ENCODE measurements at places on chromosomes 16 and 17.

DNA sequence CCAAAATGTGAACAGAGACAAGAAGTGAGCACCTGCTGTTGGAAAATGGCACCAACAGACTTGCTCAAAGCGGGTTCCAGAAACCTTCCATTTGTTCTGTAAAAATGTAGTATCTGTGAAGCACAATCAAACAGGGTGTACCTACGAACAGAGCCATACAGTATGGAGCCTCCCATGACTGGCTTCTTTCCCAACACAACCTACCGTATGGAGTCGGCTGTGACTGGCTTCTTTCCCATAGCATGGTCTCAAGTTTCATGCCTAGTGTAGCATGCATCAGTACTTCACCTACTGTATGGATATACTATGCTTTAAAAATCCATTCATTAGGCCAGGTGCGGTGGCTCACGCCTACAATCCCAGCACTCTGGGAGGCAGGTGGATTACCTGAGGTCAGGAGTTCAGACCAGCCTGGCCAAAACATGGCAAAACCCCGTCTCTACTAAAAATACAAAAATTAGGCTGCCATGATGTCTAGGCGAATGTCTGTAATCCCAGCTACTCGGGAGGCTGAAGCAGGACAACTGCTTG, 26.2 kb downstream of the YWHAE start:
- no peak for DNase-seq

DNA sequence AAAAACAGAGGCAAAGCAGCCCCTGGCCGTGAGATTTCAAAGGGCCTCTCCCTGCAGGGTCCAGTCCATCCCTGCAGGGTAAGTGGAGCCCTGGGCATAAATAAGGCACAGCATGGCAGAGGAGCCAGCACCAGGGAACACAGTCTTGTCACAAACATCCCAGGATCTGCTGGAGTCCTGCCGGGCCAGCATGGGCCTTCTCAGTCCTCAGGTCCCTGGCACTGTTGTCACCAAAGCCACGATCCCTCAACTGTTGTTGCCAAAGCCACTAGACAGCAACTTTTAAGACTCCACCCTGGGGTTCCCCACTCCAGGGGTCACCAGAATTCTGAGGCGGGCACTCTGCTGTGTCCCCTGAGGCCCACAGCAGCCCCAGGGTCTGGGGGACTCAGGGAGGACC, 47.8 kb upstream of the BAHCC1 start:
- no peak for DNase-seq

DNA sequence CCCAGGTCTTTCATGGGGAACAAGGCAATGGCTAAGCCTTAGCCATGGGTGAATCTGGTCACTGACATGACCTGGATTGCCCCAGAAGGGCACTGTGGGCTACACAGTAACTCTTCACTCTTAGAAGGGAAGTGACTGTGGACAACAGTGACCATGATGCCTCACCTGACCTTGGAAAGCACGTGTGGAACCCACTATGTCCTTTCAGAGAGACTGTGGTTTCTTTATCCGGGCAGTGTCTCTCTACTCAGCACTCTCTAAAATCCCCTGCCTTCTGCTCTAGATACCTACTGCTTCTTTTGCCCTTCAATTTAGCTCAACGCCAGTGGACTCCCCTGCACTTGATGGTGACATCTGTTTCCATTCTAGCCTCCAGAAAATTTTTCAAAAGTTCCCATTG, 66.1 kb upstream of the ANKFN1 start:
- DNase-seq, result no peak

DNA sequence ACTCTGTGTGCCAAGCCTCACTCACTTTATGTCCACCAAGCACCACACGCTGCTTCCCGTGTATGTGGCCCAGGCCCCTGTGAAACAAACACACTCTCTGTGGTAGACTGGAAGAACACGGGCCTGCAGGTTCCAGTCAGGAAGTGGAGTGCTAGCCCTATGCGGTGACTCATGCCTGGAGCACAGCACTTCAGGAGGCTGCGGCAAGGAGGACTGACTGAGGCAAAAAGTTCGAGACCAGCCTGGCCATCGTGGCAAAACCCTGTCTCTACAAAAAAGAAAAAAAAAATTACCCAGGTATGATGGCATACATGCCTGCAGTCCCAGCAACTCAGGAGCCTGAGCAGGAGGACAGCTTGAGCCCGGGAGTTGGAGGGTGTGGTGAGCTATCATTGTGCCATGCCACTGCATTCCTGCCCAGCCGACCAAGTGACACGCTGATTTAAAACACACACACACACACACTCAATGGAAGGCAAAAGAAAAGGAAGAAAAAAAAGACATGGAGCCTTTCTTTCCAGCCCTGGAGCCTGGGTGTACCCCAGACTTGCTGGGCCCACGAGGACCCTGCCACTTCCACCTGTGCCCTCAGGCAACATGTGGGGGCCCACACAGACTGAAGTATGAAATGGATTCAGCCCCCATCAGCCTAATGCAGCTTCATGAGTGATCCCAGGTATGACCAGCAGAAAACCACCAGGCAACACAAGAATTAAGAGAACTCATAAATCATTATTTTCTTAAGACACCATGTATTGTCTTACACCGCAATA, 126.6 kb downstream of the ANKRD11 start:
- no peak for DNase-seq

GRCh38 chr17:83189044-83190003, 109.9 kb downstream of the METRNL start:
- DNase-seq, result no peak

DNA sequence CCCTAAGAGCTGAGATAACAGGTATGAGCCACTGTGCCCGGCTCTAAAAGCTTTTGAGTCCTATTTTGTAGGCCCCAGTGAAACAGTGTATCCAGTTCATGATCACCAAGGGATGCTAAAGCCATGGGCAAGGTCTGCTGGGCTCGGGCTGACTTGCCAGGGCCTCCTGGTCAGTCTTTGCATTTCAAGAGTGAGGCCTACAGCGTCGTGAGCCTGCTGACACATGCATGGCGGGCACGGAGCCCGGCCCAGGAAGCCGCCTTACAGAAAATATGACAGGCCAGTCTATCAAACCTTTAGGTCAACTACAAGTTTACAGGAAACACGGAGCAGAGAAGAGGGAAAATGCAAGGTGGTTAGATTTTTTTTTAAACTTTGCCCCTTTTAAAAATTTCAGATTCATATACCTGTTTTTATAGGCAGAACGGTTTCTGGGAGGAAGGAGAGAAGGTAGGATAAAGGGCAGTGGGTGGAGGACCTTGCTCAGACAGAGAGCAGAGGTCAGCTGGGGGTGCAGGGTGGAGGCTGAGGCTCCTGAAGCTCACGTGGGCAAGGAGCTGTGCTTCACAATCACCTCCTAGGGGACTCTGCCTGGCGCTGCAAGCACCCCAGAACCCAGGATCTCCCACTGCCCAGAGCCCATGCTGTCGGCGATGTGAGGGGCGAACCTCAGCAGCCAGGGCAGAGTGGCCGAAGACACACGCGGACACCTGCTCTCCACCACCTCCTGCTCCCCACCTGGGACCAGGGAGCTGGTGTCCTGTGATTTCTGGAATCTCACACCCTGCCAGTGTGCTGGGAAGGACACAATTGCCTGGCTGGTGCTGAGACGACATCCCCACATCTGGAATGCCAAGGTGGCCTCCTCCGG, 21.3 kb downstream of the C16orf95 start:
- no peak for DNase-seq

GRCh38 chr17:4625181-4625617, 16.3 kb downstream of the ALOX15 start:
- DNase-seq, result no peak

DNA sequence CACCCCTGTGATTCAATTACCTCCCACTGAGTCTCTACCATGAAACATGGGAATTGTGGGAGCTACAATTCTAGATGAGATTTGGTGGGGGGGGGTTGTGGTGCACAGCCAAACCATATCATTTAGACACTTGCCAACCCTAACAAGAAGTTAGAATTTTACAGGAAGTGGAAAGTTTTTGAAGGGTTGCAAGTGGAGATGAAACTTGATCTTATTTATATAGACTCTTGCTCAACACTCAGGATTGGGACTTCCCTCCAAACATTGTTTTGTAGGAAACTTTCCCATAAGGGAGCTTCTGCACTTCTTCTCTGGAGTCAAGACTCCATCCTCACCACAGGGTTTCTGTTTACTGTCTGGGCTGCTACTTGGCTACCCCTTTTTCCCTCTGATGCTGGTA, 266.7 kb upstream of the CDH11 start:
- DNase-seq, result no peak

DNA sequence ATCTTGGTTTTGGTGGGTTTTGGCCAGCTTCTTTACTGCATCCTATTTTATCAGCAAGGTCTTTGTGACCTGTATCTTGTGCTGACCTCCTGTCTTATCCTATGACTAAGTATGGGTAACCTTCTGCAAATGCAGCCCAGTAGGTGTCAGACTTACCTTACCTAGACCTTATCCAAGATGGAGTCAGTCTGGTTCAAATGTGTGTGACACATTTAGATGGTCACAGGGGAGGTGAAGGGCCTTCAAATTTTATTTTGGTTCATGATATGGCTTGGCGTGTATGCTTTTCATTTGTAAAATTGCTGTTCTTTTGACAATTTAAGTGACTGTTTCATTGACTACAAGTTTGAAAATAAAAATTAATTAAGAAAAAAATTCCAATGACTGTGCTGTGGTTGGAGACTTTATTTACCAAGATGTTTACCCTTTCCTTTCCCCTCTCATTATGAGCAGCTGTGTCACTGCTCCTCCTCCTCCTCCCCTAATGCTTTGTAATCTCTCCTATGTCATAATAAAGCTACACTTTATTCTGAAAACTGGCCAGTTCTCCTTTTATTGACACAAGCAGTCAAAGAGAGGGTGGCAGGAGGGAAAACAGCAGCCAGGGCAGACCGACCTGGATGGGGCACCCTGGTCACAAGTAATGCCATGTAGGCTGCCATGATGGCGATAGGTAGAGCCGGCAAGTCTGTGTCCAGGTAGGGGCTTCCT, 49.4 kb downstream of the TNFRSF13B start:
- DNase-seq, result no peak

DNA sequence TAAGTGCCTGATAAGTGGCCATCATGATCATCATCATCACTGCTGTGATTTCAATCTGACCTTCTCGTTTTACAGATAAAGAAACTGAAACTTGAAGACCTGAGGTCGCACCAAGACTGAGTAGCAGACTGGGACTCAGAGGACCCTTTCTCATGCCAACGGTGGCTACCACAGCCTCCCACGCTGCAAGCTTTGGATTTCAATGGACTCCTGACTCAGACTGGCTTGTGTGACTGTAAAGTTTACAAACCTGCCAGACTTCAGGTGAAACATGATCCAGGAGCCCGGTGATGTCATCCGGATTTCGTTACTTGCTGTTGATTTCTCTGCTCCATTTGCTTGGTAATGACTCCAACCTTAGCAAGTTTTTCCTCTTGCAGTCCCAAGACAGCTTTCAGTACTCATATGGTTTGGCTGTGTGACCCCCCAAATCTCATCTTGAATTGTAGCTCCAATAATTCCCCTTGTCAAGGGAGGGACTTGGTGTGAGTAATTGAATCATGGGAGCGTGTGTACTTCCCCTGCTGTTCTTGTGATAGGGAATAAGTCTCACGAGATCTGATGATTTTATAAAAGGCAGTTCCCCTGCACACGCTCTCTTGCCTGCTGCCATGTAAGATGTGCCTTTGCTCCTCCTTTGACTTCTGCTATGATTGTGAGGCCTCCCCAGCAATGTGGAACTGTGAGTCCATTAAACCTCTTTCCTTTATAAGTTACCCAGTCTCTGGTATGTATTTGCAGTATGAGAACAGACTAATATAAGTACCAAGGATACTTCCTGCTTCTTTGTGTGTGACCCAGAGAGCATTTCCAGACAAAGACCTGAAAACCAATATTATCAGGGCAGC, 26.7 kb upstream of the IRX6 start:
- DNase-seq, result no peak

Data from activated CD8-positive, alpha-beta memory T cell treated with anti-CD3 and anti-CD28 coated beads for 1 hour (primary cell).